ENCODE measurements at places on chromosomes 1 and 21. TPM values are rescaled to one million over a fixed set of nuclear protein-coding genes. Genes with fewer than 3 reads are reported as not detected.
A peak's percentile ranks its signal among the peaks of the same experiment; 100 is the strongest.

DNA sequence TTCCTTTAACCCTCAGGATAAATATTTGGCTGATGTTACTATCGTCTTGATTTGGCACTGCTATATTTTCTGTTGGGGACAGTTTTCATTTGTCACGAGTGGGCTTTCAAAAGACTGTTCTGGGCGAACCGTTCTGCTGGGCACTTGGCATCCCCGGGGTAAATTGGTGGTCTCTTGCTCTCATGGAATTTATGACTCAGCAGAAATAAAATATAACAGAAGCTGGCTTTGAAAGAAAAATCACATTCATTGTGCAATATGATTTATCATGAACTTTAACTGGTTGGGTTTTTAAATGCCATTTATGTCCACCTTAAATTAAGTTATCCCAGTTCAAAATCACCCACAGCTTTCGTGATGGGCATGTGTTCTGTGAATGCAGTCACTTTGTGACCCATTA lies 147.3 kb downstream of the KAZN start:
- no peaks in the 10 kb centered on the region for H3K36me3 ChIP-seq
- DNase-seq, result no peak
- no peak overlapping the region for H3K27ac ChIP-seq
- H3K27me3 ChIP-seq, result peaks cover 12% of the 10 kb centered on the region

GRCh38 chr1:116962987-116963639 lies 38.4 kb upstream of the CD101 start:
- H3K27me3 ChIP-seq, result no peaks in the 10 kb centered on the region
- H3K4me3 ChIP-seq, result no peak overlapping the region
- H3K27ac ChIP-seq, result no peak overlapping the region
- no peaks in the 10 kb centered on the region for H3K4me1 ChIP-seq
- no peak for DNase-seq
- H3K36me3 ChIP-seq, result no peaks in the 10 kb centered on the region

DNA sequence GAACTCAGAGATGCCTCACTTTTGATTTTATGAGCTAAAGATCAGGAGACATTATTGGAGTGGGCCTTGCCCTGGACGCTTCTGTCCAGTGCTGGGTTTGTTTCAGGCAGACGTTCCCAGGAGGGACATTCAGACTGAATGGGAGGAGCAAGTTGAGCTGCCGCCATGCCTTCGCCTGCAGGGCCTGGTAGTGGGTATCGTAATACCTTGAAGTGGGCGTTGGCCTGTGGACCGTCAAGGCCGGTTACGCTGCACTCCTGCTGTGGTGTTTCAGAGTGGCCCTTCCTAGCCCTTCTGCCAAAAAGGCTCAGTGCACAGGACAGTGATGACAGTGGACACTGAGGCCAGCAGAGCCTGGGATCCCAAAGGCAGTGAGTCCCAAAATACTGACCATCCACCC lies 1.6 kb downstream of the FAM3B start:
- H3K27ac ChIP-seq, result no peak overlapping the region
- H3K4me3 ChIP-seq, result no peak overlapping the region
- H3K36me3 ChIP-seq, result no peaks in the 10 kb centered on the region
- no peak for DNase-seq

DNA sequence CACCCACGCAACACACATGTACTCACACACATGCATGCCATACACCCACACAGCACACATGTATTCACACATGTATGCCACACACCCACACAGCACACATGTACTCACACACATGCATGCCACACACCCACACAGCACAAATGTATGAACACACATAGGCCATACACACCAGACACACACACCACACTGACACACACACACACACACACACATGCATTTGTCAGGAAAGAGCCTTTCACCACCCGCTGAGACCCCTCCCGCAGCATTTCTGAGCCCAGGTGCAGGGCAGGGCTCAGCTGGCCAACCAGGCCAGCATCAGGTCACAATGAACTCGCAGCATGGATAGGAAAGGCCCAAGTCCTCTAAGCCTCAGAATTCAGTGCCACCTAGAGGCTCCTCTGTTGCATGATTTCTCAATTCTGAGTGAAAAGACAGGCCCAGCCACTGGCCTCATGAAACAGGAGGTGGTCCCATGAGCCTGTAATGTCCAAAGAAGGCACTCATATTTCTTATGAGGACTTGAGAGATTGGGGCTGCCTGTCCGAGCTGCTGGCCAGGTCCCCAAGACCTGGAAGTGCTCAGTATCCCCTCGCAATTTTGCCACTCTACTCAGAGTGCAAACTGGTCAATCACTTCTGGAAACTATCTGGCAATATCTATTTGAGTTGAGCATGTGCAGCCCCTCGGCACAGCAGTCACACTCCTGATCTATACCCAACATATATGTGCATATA lies 57.3 kb downstream of the PSMG1 start:
- no peak overlapping the region for H3K4me3 ChIP-seq
- no peaks in the 10 kb centered on the region for H3K27me3 ChIP-seq
- H3K4me1 ChIP-seq, result no peaks in the 10 kb centered on the region
- peak; percentile 49 for DNase-seq
- H3K36me3 ChIP-seq, result no peaks in the 10 kb centered on the region
- no peak overlapping the region for H3K27ac ChIP-seq

DNA sequence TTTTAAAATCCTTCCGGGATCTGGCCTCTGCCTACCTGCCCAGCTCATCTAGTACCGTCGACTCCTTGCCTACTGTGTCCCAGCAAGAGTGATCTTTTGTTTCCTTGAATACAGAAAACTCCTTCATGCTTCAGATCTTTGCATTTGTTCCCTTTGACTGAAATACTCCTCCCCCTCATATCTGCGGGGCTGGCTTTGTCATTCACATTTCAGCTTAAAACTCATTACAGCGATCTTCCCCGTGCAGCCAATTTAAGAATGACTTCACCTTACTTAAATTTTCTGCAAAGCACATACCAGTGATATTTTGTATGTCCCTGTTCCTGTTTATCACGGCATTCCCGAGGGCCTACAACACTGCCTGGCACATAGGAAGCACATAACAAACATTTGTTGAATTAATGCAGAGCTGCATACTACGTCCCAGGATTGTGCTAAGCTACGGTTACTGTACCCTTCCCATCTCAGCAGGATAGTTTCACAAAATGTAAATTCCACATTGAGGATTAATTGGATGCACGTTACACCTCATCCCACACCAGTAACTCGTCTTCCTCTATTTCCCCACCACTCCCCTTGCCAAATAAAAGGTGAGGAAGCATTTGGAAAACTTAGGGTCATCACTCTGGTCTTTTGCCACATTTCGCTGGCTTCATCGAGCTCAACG lies 837 bp upstream of the DESI2 start:
- peaks cover 39% of the 10 kb centered on the region for H3K4me1 ChIP-seq
- no peaks in the 10 kb centered on the region for H3K27me3 ChIP-seq
- H3K27ac ChIP-seq, result peak overlapping the region; percentile 83
- no peaks in the 10 kb centered on the region for H3K36me3 ChIP-seq

OR2AK2 gene
- not detected for total RNA-seq

- H3K27me3 ChIP-seq, result peaks cover 68% of the 10 kb centered on the region
- peaks cover 10% of the 10 kb centered on the region for H3K4me1 ChIP-seq
- H3K27ac ChIP-seq, result no peak overlapping the region
- H3K4me3 ChIP-seq, result no peak overlapping the region
Measured at GRCh38 chr1:26363549-26364448, 8.8 kb downstream of the ZNF683 start.

CCDC30 gene
- 2.7 TPM for total RNA-seq

GRCh38 chr1:98503771-98504170 lies 157.8 kb upstream of the SNX7 start:
- DNase-seq, result no peak
- H3K4me3 ChIP-seq, result no peak overlapping the region
- H3K27ac ChIP-seq, result no peak overlapping the region
- no peaks in the 10 kb centered on the region for H3K4me1 ChIP-seq

GRCh38 chr21:27954543-27955165 lies 987.8 kb upstream of the ADAMTS5 start:
- H3K27ac ChIP-seq, result no peak overlapping the region
- no peak overlapping the region for H3K4me3 ChIP-seq
- DNase-seq, result no peak
- H3K27me3 ChIP-seq, result no peaks in the 10 kb centered on the region

GRCh38 chr1:24277420-24278169 lies 41.6 kb upstream of the GRHL3 start:
- no peaks in the 10 kb centered on the region for H3K36me3 ChIP-seq
- H3K4me3 ChIP-seq, result no peak overlapping the region
- H3K27ac ChIP-seq, result no peak overlapping the region
- DNase-seq, result no peak

GRCh38 chr1:59393211-59394180 lies 96.6 kb downstream of the FGGY start:
- peak overlapping the region; percentile 88 for H3K27ac ChIP-seq
- peaks cover 30% of the 10 kb centered on the region for H3K4me1 ChIP-seq
- H3K36me3 ChIP-seq, result no peaks in the 10 kb centered on the region
- H3K4me3 ChIP-seq, result no peak overlapping the region

- no peaks in the 10 kb centered on the region for H3K4me1 ChIP-seq
- H3K4me3 ChIP-seq, result no peak overlapping the region
- H3K27ac ChIP-seq, result no peak overlapping the region
- no peak for DNase-seq
- H3K36me3 ChIP-seq, result no peaks in the 10 kb centered on the region
Measured at GRCh38 chr1:114022877-114023276, 43.6 kb downstream of the OLFML3 start.

S100A7 gene
- 22.9 TPM for total RNA-seq
